Hematopoietic multipotent progenitor cell treated with erythropoietin and hydrocortisone succinate and interleukin-3 and kit ligand, for 6 days (in vitro differentiated cells): ENCODE measurements at places on chromosomes 1 and 21.

- DNase-seq = peak; percentile 64
Observed at GRCh38 chr1:58781541-58782177, 2.2 kb downstream of the JUN start.

- DNase-seq = no peak
Observed at GRCh38 chr1:206636671-206637070, 1.3 kb downstream of the DYRK3 start.

DNA sequence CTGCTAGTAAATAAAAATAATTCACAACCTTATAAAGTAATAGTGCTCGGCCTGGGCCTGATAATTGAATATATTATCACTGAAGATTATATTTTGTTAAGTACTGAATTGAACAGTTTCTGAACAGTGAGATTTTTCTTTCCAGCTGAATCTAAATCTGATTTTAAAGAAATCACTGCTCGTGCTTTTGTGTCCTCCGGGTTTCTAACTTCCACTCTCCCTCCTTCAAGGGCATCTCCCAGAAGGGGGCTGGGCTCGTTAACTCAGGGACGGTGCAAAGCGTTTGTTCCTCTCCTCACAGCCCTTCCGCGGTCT lies 823 bp upstream of the KIF1B start:
- DNase-seq = no peak

- no peak for DNase-seq
Observed at GRCh38 chr1:167082511-167083027, 7.6 kb downstream of the GPA33 start.

GRCh38 chr1:193406901-193407300 lies 220.5 kb upstream of the B3GALT2 start:
- peak; percentile 83 for DNase-seq

GRCh38 chr1:43711049-43711448 lies 3.7 kb downstream of the ST3GAL3 start:
- peak; percentile 74 for DNase-seq

DNA sequence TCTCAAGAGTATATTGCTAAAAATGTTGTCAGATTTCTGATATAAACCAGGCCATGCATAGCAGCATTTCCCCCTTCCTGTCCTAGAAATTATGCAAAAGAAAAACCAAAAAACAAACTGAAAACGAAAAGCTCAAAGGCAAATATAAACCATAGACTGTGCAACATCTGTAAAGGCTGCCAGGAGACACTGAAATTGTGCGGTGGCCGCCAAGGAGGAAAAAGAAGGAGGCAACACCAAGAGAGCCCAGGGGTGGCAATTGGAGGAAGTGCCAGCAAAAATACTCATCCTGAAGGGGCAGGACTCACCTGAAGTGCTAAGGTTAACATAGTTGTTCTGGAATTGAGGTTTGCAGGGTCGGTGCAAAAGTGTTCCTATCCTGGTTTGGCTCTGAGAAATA lies 92.0 kb downstream of the RWDD3 start:
- DNase-seq = no peak

DNA sequence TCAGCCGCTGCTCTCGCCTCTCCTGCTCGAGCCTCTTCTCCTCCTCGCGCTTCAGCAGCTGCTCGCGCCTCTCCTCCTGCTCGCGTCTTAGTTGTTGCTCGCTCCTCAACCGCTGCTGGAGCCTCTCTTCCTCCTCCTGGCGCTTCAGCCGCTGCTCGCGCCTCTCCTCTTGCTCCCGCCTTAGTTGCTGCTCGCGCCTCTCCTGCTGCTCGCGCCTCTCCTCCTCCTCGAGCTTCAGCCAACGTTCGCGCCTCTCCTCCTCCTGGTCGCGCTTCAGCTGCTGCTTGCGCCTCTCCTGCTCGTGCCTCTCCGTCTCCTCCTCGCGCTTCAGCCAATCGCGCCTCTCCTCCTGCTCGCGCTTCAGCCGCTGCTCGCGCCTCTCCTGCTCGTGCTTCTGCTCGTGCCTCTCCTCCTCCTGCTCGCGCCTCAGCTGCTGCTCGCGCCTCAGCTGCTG lies 3.7 kb downstream of the TCHH start:
- peak; percentile 48 for DNase-seq

- DNase-seq = no peak
Observed at GRCh38 chr1:78543941-78544643, 53.3 kb downstream of the PTGFR start.

GRCh38 chr1:230818367-230818766 lies 50.0 kb downstream of the C1orf198 start:
- no peak for DNase-seq

DNA sequence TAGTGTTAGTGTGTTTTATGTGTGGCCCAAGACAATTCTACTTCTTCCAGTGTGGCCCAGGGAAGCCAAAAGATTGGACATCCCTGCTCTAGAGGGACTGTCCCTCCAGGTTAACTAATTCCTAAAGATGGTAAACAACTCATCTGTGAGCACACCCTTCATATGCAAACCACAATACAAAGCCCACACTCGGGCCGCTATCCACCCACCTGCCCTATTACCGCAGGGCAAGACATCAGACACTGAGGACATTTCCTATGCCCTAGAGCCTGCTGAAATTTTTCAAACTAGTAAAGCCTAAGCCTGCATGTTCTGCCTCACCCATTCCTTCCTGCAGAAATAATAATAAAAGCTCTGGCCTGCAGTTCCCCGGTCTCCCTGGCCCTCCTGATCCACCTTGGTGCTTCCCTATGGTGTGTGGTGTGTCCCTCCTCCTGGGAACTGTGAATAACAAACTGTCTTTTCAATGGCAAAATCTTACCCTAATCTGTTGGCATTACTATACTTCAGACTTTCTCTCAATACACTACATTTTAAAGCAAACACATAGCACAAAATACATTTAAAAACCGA lies 39.3 kb upstream of the NTPCR start:
- no peak for DNase-seq

GRCh38 chr1:70397013-70397412 lies 14.1 kb upstream of the CTH start:
- no peak for DNase-seq

GRCh38 chr1:9691691-9692090 lies 40.2 kb downstream of the PIK3CD start:
- DNase-seq = no peak

DNA sequence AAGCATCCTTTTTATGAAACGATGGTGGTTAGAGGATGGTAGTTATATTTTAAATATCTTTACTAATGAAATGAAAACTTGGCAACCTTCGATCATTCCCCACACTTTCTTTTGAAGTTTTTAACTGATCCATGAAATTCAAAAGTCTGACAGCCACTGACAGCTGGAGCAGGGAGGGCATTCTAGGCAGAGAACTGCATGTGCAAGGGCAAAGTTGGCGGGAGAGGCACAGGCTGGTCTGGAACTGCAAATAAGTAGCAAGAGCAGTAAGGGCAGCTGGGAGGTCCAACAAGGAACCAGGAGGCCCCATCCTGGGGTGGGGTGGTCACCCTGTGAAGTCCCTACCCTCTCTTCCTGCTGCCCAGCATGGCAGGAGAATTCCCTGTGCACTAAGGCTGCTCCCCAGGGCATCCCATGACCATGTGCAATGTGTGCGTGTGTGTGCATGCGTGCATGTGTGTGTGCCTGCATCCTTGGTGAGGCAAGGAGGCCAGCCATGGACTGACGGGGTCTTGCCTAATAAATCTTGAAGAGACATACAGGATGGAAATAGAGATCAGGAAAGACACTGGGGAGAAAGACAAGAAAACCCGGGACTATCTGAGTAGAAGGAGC lies 33.1 kb upstream of the FOXO6 start:
- no peak for DNase-seq

DNA sequence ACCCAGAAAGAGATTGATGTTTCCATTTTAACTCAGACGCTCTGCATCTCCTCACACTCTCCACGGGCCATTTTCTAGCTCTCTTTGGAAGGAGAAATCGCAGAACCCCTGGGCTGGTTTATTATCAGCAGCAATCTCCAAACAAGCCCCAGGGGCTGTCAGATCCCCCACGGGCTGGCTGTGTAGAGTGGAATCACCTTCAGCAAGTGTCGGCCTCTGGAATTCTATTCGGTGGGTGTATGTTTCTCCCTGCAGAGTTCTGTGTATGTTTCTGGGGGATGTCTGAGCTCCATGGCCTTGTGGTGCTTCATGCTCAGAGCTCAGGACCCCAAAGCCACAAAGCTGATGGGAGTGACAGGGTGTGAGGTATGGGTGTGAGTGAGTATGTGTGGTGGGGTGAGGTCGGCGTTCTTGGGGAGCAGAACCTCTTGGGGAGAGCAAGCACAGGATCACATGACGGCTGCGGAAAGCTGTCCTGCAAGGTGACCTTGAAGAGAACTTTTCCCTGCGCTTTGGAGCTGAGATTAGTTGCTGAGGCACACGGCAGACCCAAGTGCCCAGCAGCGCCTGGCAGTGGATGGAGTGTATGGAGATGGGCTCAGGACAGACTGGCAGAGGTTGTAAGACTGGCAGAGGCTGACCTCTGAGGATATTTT lies 489 bp downstream of the ACOT11 start:
- no peak for DNase-seq

DNA sequence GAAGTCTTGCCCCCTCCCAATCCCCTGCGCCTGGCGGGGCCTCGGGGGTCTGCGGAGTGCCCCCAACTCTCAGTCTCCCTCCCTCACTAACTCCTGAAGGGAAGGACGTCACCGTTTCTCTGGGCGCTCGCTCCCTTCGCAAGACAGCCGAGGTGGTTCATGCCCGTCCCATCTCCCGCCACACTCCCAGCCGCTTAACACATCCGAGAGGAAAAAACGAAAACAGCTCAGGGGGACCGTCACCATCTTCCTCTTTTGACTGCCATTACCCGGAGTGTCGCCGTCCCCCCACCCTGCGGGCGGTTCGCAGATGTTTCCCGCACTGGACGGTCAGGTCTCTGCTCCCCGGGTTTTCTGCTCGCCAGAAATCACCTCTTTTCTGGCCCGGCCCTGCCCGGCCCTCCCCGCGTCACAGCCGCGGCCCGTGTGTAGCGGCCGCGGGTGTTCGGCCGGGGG lies 532 bp downstream of the ERO1B start:
- DNase-seq = peak; percentile 55

- DNase-seq = peak; percentile 76
Observed at GRCh38 chr1:20165522-20165951, 20.4 kb upstream of the UBXN10 start.

DNA sequence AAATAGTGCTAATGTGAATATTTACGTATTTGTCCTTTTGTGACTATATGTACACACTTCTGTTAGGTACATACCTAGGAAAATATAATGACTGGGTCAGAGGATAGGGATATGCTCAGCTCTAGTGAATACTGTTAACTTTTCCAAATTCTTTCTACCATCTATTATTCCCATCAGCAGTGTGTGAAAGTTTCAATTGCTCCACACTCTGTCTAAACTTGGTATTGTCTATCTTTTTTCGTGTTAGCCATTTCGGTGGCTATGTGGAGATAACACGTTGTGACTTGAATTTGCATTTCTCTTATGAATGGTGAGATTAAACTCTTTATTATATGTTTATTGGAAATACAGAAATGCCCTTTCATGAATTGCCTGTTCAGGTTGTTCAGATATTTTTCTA lies 22.7 kb upstream of the LELP1 start:
- no peak for DNase-seq

DNA sequence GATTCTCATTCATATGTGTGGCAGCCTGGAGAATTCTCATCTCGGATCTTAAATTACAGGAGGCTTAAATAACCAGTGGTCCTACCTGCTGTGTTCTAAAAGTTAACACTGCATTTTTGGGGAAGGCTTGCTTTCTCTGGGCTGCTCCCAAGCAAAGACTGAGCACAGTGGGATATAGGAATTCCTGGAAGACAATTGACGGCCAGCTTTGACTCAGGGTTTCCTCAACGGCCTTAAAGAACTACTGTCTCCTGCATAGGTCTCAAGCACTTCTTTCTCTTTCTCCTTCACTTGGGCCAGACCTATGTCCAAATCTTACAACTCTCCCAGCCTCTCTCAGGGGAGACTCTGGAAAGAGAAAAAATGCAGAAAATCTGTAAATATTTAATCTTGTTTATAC lies 1.0 kb upstream of the KRTAP13-3 start:
- no peak for DNase-seq

GRCh38 chr1:66282891-66283621 lies 250.9 kb upstream of the SGIP1 start:
- no peak for DNase-seq

GRCh38 chr1:245128381-245129101 lies 26.2 kb upstream of the KIF26B start:
- no peak for DNase-seq

- peak; percentile 11 for DNase-seq
Observed at GRCh38 chr21:33007747-33008146, 18.0 kb upstream of the OLIG2 start.

- DNase-seq = no peak
Observed at GRCh38 chr1:192927496-192927895, 118.7 kb downstream of the RGS2 start.

GRCh38 chr1:46594063-46594462 lies 10.0 kb downstream of the MKNK1 start:
- no peak for DNase-seq

GRCh38 chr21:34279883-34280282 lies 83.9 kb upstream of the KCNE2 start:
- no peak for DNase-seq

DNA sequence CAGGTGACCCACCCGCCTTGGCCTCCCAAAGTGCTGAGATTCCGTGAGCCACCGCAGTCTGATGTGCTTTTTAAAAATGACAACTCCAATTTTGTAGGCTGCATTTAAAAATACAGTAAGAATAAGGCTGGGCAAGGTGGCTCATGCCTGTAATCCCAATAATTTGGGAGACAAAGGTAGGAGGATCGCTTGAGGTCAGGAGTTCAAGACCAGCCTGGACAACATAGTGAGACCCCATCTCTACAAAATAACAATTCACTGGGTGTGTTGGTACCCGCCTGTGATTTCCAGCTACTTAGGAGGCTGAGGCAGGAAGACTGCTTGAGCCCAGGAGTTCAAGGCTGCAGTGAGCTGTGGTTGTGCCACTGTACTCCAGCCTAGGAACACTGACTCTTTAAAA lies 23.4 kb downstream of the SLC19A2 start:
- DNase-seq = no peak

DNA sequence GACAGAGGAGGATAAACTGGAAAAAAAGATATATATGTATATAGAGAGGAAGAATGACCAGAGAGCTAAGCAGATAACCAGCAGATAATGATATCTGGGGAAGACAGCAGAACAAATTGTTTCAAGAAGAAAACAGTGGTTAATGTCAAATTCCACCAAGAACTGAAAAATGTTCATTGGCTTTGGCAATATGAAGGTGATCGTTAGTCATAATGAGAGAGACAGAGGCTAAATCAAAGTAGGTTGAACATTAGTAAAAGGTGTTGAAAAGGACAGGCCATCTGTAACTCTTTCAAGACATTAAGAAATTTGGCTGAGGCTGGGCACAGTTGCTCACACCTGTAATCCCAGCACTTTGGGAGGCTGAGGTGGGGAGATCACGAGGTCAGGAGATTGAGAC lies 25.3 kb upstream of the CR2 start:
- peak; percentile 39 for DNase-seq

- no peak for DNase-seq
Observed at GRCh38 chr21:33427051-33427450, 23.8 kb downstream of the IFNGR2 start.
